Stimulated activated CD8-positive, alpha-beta memory T cell treated with anti-CD3 and anti-CD28 coated beads, Interleukin-15, amount 100 ng/mL, for 1 hour (primary cell): ENCODE measurements at places on chromosomes 6 and 20.

DNA sequence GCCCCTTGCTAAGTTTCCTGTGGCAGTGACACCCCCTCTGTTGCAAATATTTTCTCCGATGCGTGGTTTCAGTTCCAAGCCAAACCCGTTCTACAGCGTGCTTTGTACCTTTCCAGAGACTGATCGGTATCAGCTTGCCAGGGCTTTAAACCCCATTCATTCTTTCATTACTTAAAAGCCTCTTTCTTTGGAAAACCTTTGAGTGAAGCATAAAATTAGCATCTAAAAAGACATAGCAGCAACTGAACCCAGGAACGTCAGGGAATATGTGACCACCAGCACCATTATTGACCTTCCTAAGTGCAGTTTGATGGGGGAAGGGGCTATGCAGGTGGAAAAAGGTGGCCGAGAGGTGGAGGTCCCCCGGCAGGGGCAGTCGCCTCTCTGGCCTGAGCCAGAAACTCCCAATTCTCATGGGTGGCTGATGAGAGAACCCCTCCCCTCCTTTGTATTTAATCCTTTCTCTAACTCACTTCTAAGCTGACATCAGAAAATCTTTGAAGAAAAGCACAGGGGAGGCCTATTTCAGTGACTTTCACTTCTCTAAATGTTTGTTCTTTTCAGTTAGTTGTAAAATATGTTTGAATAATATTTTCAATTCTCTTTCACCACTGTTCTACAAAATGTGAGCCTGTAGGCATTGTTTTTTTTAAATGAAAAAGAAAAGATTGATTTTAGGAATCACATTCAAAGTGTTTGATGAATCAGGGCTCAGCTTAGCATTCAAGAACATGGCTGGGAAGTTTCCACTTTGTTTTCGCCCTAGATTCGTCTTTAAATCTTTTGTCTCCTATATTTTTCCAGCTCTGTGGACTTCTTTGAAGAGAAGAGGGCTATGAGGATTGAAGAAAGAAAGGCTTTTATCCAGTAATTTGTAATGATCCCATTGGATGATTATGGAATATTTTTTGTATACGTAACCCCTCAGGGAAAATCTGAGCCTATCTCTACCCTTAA lies 89.2 kb downstream of the RSPH3 start:
- DNase-seq: no peak

- DNase-seq: no peak
Observed at GRCh38 chr6:46903175-46903574, 18.6 kb downstream of the ADGRF5 start.

DNA sequence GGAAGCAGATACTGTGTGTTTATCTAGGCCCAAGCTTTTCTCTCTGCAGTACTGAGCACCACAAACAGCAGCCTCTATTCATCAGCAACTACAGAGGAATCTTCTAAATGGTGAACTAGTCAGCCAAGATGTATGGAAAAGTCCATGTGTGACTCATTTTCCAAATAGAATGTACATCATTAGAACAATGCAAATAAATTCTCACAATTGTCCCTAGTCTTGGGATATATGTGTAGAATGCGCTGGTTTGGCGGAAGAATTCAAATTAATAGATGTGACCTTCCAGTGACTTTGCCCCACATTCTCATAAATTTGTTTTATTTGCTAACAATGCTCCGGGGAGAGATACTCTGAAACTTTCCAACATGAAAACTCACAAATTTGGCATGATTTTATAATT lies 436.2 kb downstream of the CBLN4 start:
- DNase-seq: no peak

GRCh38 chr6:124123617-124124209 lies 320.0 kb downstream of the NKAIN2 start:
- no peak for DNase-seq

DNA sequence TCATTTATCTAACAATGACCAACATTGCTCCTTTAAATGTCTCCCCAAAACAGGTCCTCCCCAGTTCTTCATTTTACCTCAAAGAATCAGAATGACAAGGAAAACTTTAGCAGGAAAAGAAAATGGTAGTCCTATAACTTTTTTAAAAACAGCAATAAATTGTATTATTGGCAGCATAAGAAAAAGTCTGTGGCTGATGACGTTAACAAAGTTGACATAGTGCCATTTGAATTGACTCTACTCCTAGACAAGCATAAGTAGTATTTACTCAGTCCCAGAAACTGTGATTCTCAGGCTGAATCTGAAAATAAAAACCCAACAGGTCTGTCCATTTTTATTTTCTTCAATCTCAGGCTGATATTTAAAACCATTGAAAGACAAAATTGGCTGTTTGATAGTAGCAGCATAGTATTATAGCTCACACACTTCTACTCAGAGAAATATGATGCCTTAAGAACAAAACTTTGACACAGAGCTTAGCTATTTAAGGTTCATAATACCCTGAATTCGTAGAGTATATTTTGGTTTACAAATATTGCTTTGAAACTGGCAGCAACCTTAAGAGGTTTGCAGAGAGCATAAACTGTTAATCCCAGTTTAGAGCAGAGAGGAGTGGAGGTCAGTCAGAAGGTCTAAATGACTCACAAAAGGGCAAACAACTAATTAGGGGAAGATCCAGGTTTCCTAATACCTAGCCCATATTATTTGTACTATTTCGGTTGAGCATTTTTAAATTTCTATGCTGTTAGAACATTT lies 35.0 kb upstream of the TENT5A start:
- no peak for DNase-seq

GRCh38 chr6:72218125-72218524 lies 331.8 kb downstream of the RIMS1 start:
- no peak for DNase-seq

- no peak for DNase-seq
Observed at GRCh38 chr6:155380666-155381332, 66.5 kb upstream of the TFB1M start.

DNA sequence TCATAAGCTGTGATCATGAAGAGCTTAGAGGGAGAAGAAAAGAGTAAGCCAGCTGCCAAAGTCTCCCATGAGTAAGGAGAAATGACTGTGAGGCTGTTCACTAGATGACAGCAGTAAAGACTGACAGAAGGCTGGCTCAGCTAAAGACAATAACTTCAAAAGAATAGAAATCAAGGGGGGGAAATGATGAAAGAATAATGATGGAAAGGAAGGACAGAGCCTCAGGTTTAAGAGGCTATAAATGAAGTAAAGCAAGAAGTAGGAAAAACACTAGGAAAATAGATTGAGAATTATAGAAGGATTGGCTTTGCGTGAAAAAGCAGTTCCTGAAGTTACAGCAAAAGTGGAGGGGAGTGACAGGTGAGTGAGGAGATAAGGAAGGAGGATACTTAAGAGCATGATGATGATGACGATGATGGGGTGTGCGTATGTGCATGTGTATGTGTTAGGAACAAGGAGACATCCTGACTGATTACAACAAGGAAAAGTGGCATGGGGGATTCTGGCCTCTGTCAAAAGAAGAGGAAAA lies 48.2 kb downstream of the HBS1L start:
- no peak for DNase-seq

GRCh38 chr6:149563203-149563927 lies 2.8 kb upstream of the GINM1 start:
- DNase-seq: no peak

GRCh38 chr20:47521059-47521808 lies 19.5 kb downstream of the NCOA3 start:
- no peak for DNase-seq

DNA sequence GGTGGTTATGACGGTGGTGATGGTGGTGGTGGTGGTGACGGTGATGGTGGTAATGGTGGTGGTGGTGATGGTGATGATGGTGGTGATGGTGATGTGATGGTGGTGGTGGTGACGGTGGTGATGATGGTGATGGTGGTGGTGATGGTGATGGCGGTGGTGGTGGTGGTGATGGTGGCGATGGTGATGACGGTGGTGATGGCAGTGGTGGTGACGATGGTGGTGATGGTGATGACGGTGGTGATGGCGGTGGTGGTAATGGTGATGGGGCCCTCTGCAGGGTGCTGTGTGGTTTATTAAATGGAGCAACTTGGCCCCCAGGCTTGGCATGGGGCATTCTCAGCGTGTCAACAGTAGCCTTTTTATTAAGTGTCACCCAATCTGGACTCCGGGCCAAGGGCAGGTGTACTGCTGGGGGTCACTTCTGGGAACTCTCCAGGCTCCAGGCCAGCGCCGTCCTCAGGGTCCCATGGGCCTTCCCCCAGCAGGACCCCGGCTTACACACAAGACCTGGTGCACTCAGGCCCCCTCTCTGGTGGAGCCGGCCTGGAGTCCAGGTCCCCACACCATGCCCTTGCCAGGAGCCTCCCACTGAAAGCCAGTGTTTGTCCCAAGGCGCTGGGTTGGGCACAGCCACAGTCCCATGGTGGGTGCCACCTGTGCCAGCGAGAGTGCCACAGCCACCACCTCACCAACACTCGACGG lies 8.8 kb downstream of the CABLES2 start:
- DNase-seq: no peak

GRCh38 chr6:47165918-47166317 lies 123.8 kb upstream of the ADGRF1 start:
- DNase-seq: no peak

- DNase-seq: no peak
Observed at GRCh38 chr20:22374066-22374465, 210.3 kb downstream of the FOXA2 start.

GRCh38 chr6:20833881-20834515 lies 299.7 kb downstream of the CDKAL1 start:
- DNase-seq: no peak

- no peak for DNase-seq
Observed at GRCh38 chr6:81614292-81614691, 138.2 kb downstream of the TENT5A start.
